ENCODE measurements at places on chromosomes 6 and 20.

GRCh38 chr6:13273202-13273930 lies 55.0 kb downstream of the TBC1D7 start:
- DNase-seq, result no peak

DNA sequence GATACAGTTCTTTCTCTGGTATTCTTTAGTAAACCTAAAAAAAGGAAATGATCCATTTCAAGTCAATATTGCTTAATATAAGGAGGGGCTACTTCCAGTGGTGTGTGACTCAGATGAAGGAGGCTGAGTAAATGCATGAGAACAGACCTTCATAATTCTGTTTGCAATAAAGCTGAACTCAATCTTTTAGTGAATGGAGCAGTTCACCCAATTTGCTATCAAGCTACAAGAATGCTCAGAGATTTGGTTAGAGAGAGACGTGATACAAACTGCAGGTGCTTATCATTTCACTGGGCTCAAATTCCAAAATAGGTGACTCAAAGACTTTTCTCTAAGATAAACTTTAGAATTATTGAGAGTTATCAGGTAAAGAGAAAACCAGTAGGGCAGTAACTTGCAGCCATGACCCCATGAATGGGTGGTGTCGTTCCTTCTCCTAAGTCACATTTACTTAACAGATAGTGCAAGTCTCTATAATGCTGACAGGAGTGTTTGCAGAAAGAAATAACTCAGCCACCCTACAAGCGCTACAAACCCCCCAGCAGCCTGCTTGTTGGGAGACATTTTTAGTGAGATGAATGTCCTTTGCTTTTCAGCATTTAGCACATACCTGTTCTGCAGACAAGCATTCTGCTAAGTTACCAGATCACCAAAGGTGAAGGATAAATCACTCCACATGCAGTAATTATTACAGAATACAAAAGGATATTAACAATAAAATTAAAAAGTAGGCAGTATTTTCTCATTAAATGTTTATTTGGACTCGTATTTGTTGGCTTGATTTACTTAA lies 16.4 kb upstream of the BLOC1S5 start:
- DNase-seq, result no peak

DNA sequence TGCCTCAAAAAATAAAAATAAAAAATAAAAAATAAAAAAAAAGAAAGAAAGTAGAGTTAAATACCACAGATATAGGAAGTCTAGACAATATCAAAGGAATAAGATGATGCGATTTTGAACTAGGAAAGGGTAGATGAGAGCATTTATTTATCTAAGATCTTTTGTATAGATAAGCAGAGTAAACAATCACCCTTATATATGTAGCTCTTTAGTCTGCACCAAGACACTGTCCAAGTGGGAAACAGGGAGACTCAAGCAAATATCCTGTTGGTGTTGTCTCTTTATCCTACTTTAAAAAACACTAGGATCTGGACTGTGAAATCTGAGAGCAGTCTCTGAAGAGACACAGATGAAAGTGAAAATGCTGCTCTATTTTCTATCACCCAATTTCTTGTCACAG lies 587.0 kb upstream of the FLRT3 start:
- no peak for DNase-seq

DNA sequence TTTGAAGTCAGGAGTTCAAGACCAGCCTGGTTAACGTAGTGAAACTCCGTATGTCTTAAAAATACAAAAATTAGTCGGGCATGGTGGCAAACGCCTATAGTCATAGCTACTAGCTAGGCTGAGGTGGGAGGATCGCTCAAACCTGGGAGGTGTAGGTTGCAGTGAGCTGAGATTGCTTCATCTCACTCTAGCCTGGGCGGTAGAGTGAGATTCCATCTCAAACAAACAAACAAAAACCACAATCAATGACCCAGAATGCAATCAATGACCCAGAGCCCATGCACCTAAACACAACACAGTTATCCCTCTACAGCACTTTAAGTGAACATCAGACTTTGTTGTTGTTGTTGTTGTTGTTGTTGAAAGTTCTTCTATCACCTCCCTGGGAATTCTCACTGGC lies 77.9 kb downstream of the MYB start:
- DNase-seq, result no peak

- DNase-seq, result no peak
Observed at GRCh38 chr6:159729598-159730331, 2.5 kb downstream of the WTAP start.

DNA sequence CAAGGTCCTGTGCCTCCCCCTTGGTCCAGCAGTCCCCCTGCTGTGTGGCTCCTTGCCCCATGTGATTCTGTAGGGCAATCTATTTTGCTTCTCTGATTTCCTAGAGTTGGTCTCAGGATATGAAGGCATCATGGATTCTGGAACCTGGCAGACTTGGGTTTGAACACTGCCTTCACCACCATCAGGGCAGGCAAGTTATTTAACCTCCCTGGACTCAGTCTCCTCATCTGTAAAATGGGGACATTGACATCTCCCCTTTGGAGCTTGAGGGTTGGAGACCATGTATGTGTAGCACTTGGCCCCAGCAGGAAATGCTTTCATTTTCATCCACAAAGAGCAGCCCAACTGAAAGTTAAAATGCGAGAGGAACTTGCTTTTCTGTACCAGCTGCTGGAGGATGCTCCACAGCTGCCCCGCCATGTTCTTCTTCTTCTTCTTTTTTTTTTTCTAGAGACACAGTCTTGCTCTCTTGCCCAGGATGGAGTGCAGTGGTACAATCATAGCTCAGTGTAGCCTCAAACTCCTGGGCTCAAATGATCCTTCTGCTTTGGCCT lies 6.7 kb downstream of the TOX2 start:
- no peak for DNase-seq

DNA sequence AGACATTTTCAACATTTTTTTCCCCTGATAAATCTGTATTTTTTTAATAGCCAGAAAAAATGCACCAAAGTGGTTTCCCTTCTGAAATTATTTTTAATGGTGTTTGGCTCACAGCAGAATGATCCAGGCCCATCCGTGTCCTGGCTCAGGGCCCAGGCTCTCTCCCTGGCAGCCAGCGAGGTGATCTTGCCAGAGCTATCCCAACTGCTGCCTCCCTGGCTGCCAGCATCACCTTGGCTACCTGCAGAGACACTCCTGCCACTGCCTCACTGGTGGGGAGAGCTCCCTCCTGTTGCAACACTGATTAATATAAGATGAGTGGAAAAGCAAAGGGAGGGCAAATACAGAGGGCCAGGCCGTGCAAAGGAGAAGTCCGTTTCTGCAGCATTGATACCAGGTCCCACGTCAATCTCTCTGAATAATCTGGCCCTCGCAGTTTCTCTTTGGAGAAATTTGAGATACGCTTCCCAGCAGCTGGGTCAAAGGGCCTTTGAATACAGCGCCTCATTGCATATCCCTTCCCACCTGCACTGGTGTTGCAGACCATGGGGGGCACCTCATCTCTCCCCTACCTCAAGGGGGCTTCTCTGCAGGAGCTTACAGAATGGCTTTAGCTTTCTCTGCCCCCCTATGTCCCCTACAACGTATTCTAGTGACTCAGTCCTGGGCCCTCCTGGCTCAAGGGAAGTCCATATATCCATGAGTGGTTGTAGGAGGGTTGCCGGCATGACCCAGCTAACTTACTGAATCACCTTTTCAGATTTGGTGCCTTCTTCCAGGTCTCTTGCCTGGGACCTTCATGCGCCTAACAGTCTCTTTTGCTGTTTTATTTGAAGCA lies 12.8 kb upstream of the DSTN start:
- no peak for DNase-seq

DNA sequence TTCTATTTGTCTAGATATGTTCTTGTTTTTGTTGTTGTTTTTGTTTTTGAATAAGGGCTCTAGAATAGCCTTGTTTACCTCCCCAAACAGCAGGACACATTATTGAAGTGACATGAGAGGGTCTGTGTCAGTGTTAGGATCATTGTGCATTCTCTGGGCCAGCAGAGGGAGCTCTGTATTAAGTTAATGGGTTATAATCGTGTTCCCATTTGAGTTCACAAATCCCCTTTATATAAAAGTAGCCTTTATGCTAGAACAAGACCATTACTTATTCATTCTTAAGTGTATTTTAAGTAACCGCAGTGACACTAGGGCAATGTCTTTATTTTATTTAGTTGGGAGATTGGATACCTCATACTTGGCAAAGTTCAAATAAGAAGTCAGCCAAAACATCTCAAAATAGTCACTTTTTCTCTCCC lies 44.8 kb downstream of the STK4 start:
- peak; percentile 21 for DNase-seq

GRCh38 chr20:49657118-49657901 lies 56.4 kb downstream of the B4GALT5 start:
- DNase-seq, result no peak

DNA sequence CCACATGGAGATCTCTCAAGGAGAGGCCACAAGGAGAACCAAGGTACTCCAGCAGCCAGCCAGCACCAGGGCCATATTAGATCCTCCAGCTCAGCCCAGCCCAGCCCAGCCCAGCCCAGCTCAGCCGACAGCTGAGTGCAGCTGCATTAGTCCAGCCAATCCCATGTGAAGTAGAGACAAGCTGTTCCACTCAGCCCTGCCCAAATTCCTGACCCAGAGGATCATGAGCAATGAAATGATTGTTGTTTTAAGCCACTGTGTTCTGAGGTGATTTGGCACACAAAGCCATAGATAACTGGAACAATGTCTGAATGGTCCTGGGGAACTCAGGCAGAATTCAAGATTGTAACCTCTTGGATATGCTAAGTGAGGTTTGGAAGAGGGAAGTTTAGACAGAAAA lies 59.5 kb upstream of the BMP2 start:
- no peak for DNase-seq

DNA sequence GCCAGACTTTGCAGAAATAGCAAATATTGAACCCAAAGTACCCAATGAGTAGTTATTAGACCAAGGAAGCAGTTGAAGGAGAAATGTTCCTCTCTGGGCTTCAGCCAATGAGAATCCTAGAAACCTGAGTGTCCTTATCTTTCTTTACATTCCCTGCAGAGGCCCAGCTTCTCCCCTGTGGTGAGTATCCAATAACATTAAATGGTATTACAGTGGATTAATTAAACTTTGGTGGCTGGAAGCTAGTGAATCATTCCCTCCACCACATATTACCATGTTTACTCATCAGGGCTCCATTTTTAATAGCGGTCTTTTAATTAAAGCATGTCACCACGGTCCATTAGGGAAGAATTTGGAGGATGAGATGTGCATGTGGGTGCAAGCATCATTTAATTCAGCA lies 74.0 kb downstream of the UNC5CL start:
- no peak for DNase-seq

DNA sequence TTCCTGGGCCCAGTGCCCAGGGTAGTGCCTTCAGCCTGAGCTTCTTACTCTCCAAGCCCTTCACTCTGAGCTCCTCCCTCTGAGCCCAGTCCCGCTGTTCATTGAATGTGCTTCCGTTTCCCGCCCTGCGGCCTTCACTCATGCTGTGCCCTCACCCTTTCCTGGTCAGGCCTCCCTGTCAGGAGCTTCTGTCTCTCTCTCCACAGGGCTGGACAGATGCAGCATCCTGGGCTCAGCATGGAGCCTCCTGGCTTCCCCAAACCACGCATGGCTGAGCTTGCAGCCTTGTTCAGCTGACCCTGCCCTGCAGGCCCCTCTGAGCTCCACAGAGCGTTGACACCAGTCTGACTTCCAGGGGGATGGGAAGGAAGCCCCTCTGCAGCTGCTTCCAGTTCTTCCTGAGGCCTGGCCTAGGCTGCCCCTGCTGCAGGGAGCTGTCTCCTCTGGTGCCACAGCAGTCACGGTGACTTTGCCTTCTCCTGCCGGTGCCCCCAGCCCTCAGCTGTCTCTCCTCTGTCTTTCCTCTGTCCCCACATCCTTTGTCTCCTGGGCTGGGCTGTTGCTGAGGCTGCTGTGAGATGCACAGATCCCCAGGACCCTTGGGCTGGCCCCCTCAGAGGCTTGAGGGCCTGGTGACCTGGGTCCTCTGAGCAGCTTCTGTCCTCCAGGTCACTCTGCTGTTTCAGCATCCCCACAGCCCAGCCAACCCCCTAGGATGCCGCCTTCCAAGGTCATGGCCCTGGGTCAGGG lies 7.9 kb upstream of the MYT1 start:
- no peak for DNase-seq

DNA sequence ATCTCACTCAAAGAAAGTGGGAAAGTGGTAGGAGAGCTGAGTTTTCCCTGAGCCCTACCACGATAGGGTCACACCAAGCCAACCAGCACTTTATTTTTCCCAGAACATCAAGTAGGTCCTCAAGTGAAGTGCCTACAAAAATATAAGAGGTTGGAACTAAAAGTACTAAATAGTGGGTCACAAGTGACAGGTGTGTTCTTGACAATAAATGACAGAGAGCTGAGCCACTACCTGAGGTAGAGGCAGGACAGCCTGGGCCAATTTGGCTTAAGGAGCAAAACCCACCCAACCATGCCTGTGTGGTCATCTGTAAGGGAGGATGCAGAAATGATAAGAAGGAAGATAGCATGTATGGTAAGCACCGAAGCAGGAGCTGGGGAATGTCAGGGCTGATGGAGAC lies 154.8 kb upstream of the SSTR4 start:
- no peak for DNase-seq

DNA sequence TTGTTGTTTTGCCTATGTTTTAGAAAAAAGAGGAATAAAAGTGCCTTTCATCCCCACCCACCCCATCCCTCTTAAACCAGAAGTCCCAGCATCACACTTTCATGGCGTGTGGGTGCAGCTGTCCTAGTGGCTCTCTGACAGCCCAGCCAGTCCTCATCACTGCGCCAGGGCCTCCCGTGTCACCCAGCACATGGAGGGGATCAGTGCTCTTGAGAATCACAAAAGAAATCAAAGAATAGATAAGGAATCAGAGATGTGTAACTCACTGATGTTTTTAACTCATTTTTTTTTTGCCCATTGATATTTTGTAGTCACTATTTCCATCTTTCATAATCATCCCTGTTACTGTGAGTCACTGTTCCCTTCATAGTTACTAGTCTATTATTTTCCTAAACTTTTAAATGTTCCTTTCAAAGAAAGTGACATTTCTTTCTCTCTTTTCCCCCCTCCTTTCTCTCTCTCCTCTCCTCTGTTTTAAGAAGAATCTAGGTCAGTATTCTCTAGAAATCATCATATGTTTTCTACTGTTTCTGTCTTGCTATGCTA lies 78.6 kb downstream of the AIG1 start:
- DNase-seq, result no peak

DNA sequence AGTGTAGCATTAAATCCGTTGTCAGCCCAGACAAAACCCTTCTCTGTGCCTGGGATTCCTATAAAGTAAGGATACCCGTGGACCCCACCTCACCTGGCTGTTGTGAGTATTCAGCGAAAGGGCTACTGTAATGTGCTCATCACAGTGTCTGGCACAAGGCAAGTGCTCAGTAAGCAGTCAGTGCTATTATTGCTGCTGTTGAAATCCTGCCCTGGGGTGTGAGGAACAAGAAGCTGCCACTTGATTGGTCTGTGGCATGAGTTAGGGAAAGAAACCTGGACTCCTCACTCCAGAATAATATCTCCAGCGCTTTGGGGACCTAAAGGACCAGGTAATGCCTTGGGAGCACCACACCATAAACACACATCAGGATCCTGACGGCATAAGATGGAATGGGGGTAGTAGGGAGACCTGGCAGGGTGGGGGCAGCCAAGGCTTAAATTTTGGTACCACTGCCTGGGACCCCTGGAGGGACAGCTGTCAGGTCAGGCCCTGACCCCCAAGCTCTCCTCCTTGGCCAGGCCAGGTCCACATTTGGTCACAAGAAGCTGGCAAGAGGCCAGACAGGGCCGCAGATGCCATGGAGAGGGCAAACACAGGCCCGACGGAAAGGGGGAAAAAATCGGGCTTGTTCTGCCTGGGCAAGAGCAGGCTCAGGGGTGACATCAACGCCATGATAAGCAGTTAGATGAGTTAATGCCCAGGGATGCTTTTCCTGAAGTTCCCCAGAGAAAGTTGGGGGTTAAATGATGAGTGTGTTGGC lies 66.5 kb downstream of the MRPL14 start:
- no peak for DNase-seq
